ENCODE measurements at places on chromosomes 5 and 9.
A peak's percentile ranks its signal among the peaks of the same experiment; 100 is the strongest.

GRCh38 chr9:83247732-83248131 is 184.8 kb upstream of the RASEF start:
- H3K4me1 ChIP-seq: no peaks in the 10 kb centered on the region
- no peaks in the 10 kb centered on the region for H3K27me3 ChIP-seq
- H3K36me3 ChIP-seq: no peaks in the 10 kb centered on the region
- no peak for DNase-seq
- no peak overlapping the region for H3K4me3 ChIP-seq

GRCh38 chr5:14853685-14854084 is 17.9 kb downstream of the ANKH start:
- DNase-seq: no peak
- no peak overlapping the region for H3K27ac ChIP-seq
- peaks cover 6% of the 10 kb centered on the region for H3K4me1 ChIP-seq
- no peak overlapping the region for H3K4me3 ChIP-seq
- H3K27me3 ChIP-seq: no peaks in the 10 kb centered on the region
- H3K36me3 ChIP-seq: peaks cover 2% of the 10 kb centered on the region

GRCh38 chr9:92440751-92441046 is 16.4 kb upstream of the OMD start:
- no peak overlapping the region for H3K4me3 ChIP-seq
- DNase-seq: no peak
- H3K27ac ChIP-seq: no peak overlapping the region
- peaks cover 2% of the 10 kb centered on the region for H3K36me3 ChIP-seq

GRCh38 chr5:170746075-170746960 is 37.2 kb upstream of the GABRP start:
- no peaks in the 10 kb centered on the region for H3K4me1 ChIP-seq
- no peak overlapping the region for H3K4me3 ChIP-seq
- peaks cover 8% of the 10 kb centered on the region for H3K27me3 ChIP-seq
- H3K36me3 ChIP-seq: no peaks in the 10 kb centered on the region
- no peak for DNase-seq

GRCh38 chr5:84292788-84293653 is 91.7 kb downstream of the EDIL3 start:
- H3K4me1 ChIP-seq: peaks cover 1% of the 10 kb centered on the region
- H3K36me3 ChIP-seq: no peaks in the 10 kb centered on the region
- no peaks in the 10 kb centered on the region for H3K27me3 ChIP-seq
- H3K27ac ChIP-seq: no peak overlapping the region
- no peak overlapping the region for H3K4me3 ChIP-seq

GRCh38 chr5:581941-582340 is 30.2 kb upstream of the CEP72 start:
- H3K36me3 ChIP-seq: no peaks in the 10 kb centered on the region
- H3K27me3 ChIP-seq: peaks cover 6% of the 10 kb centered on the region
- H3K27ac ChIP-seq: no peak overlapping the region

DNA sequence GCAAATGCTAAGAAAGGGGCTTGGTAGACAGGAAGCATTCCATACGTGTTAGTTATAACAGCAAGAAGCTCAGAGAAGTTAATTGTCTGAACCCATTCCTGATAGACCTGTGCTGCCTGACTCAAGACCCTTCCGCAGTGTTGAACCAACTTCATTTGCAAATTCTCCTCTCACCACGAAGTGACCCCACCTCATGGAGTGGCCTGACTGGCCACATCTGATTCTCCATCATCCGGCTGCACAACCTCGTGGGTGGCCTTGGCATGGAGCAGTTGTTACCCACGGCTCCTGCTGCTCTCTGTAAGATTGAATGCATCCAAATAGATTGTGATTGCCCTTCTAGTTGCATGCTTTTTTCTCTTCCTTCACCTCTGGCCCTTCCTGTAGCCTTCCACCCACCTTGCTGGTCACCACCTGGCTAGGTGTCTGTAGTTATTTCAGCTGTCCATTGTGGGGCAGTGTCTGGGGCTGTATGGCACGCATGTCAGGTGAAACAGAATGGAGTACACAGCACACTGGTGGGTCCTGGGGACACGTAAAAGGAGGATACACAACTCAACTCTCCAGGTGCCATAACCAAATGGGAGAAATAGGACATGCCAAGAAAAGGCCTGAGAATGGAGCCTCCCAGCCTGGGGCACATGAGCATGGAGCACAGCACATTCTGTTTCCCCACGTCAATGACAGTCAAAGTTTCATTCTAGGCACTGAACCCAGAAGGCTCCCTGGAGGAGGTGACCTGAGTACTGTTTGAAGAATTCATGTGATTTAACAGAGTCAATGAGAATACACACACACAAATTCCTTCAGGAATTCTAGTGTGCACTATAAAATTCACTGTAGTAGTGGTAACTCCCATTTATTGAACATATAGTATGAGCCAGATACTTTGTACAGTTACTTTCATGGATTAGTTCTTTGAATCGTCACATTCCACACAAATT is 70.5 kb upstream of the PTCH1 start:
- H3K27me3 ChIP-seq: peaks cover 6% of the 10 kb centered on the region
- no peak overlapping the region for H3K4me3 ChIP-seq
- no peak for DNase-seq

- H3K36me3 ChIP-seq: peaks cover 22% of the 10 kb centered on the region
- DNase-seq: no peak
- peaks cover 5% of the 10 kb centered on the region for H3K27me3 ChIP-seq
- no peak overlapping the region for H3K27ac ChIP-seq
Observed at GRCh38 chr5:53055365-53055764, 54.2 kb downstream of the MOCS2 start.

GRCh38 chr5:94751460-94751859 is 133.0 kb downstream of the SLF1 start:
- no peak for DNase-seq
- peaks cover under 1% of the 10 kb centered on the region for H3K4me1 ChIP-seq
- H3K4me3 ChIP-seq: no peak overlapping the region
- no peak overlapping the region for H3K27ac ChIP-seq
- no peaks in the 10 kb centered on the region for H3K36me3 ChIP-seq

DNA sequence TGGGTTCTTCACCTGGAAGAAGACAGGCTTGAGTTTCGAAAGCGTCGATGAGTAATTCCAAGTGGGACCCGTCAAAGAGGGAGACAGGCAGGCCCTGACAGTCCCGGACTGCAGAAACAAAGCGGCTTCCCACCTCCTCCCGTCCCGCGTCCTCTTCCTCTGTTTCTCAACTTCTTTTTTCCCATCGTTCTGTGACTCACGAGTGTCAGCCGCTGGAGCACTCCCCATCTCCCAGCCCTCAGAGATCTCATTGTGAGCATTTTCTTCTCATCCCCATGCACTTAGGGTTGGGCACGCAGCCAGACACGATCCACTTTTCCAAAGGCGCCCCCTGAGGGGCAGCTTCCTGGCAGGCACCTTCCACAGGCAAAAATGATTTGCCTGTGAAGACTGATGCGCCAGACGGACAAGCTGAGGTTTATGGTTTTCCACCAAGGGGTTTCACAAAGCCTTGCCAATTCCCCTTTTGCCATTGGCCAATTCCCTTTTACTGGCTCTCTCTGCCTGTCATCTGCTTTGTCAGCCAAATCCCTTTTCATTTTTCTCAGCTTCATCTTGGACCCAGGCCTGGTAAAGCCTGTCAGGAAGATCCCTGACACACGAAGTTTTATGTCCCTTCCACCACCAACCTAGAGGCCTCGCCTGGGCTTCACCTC is 86.5 kb upstream of the ANKRD55 start:
- no peak overlapping the region for H3K27ac ChIP-seq
- no peaks in the 10 kb centered on the region for H3K27me3 ChIP-seq
- DNase-seq: no peak
- no peak overlapping the region for H3K4me3 ChIP-seq
- H3K36me3 ChIP-seq: no peaks in the 10 kb centered on the region
- peaks cover 33% of the 10 kb centered on the region for H3K4me1 ChIP-seq

- H3K4me1 ChIP-seq: no peaks in the 10 kb centered on the region
- H3K27ac ChIP-seq: no peak overlapping the region
- no peak overlapping the region for H3K4me3 ChIP-seq
- no peaks in the 10 kb centered on the region for H3K36me3 ChIP-seq
Observed at GRCh38 chr5:136070486-136071285, 41.9 kb downstream of the TGFBI start.

- H3K36me3 ChIP-seq: no peaks in the 10 kb centered on the region
- no peak overlapping the region for H3K27ac ChIP-seq
- H3K4me1 ChIP-seq: peaks cover 12% of the 10 kb centered on the region
- DNase-seq: peak; percentile 62
Observed at GRCh38 chr9:131762356-131762932, 22.6 kb upstream of the RAPGEF1 start.

- H3K4me3 ChIP-seq: no peak overlapping the region
- peaks cover 5% of the 10 kb centered on the region for H3K27me3 ChIP-seq
- H3K27ac ChIP-seq: no peak overlapping the region
Observed at GRCh38 chr5:75260708-75261107, 24.0 kb upstream of the ANKRD31 start.

DNA sequence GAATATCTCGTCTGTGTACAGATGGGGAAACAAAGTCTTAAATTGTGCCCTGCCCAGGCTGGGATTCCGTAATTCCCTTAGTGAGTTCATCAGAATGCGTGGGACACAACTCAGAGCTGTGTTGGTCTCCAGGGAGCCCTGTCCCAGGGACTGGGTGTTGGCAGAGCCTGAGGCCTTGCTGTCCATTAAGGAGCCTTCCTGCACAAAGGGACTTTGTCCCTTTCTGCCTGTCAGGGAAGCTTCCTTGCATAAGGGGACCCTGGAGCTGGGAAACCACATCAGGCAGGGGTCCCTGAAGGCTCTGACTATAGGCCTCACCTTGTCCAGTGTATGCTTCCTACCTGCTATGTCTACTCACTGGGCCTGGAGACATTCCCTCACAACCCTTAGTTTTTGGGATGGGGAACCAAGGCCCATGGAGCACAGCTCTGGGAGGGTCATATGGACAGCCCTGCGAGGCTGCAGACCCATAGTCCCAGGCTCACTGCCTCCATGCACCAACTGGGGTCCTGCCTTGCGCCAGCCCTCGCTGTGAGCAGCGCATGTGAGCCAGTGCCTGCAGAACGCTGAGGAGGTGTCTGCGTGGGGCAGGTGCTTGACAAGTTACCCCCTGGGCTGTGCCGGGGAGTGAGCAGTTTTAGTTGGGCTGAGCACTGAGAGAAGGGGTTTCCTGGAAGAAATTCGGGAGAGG is 1.6 kb downstream of the CARD19 start:
- peaks cover 62% of the 10 kb centered on the region for H3K4me1 ChIP-seq
- peaks cover 10% of the 10 kb centered on the region for H3K36me3 ChIP-seq
- H3K27ac ChIP-seq: peak overlapping the region; percentile 87
- peak overlapping the region; percentile 91 for H3K4me3 ChIP-seq
- DNase-seq: no peak

GRCh38 chr9:110591526-110591925 is 12.0 kb upstream of the SVEP1 start:
- no peak overlapping the region for H3K27ac ChIP-seq
- no peaks in the 10 kb centered on the region for H3K36me3 ChIP-seq
- no peak overlapping the region for H3K4me3 ChIP-seq
- H3K4me1 ChIP-seq: no peaks in the 10 kb centered on the region

DNA sequence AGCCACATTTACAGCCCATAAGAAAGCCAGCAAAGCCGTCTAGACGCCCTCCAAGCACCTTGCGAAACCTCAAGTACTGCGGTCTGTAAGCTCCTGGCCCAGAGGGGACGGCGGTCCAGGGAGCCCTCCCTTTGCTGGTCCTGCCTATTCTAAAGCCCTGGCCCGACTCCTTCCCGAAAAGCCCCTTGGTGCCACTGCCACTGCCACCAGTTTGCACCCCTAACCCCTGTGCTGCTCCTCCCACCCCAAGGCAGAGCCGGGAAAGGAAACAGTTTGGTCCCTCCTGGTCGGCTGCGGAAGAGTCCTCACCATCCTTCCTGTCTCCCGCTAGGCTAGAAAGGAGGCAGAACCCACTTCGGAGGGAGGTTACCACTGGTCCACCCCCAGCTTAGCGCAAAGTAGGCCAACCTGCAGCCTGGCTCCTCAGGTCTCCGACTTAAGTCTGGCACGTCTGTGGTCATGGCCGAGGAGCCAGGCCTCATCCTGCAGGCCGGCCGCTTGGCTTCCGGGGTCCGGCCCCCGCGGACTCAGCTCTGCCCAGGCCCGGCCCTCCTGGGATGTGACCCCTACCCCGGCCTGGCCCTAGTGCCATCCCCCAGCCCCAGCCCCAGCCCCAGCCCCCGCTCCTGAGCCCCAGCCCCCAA is 916 bp downstream of the TOR1A start:
- peak overlapping the region; percentile 68 for H3K27ac ChIP-seq
- peaks cover 27% of the 10 kb centered on the region for H3K36me3 ChIP-seq
- peaks cover 18% of the 10 kb centered on the region for H3K4me1 ChIP-seq
- DNase-seq: peak; percentile 11

- no peaks in the 10 kb centered on the region for H3K4me1 ChIP-seq
- peaks cover 2% of the 10 kb centered on the region for H3K27me3 ChIP-seq
- H3K4me3 ChIP-seq: no peak overlapping the region
- no peaks in the 10 kb centered on the region for H3K36me3 ChIP-seq
Observed at GRCh38 chr9:70085241-70085640, 41.6 kb downstream of the MAMDC2 start.

GRCh38 chr5:139692148-139692547 is 44.0 kb downstream of the CXXC5 start:
- peaks cover 12% of the 10 kb centered on the region for H3K27me3 ChIP-seq
- no peak overlapping the region for H3K27ac ChIP-seq
- no peak for DNase-seq
- H3K4me3 ChIP-seq: no peak overlapping the region

- no peaks in the 10 kb centered on the region for H3K27me3 ChIP-seq
- no peak overlapping the region for H3K4me3 ChIP-seq
- H3K27ac ChIP-seq: no peak overlapping the region
Observed at GRCh38 chr5:126872561-126873354, 95.8 kb downstream of the LMNB1 start.

- no peak overlapping the region for H3K4me3 ChIP-seq
- no peaks in the 10 kb centered on the region for H3K27me3 ChIP-seq
- DNase-seq: no peak
Observed at GRCh38 chr9:98767196-98767595, 29.2 kb downstream of the ANKS6 start.

GRCh38 chr5:15601274-15601673 is 101.3 kb downstream of the FBXL7 start:
- H3K27me3 ChIP-seq: no peaks in the 10 kb centered on the region
- H3K4me1 ChIP-seq: no peaks in the 10 kb centered on the region
- H3K4me3 ChIP-seq: no peak overlapping the region
- DNase-seq: no peak
- H3K36me3 ChIP-seq: no peaks in the 10 kb centered on the region

- H3K36me3 ChIP-seq: no peaks in the 10 kb centered on the region
- H3K27ac ChIP-seq: no peak overlapping the region
- no peaks in the 10 kb centered on the region for H3K4me1 ChIP-seq
Observed at GRCh38 chr5:169471021-169471420, 112.6 kb upstream of the SPDL1 start.

Measured in activated T-helper 1 cell treated with anti-CD3 and anti-CD28 coated beads, Interleukin-12 subunit alpha, Interleukin-12 subunit beta, Interleukin-2, Interleukin-4 antibody, amounts not matched to agents 30 ng/mL and 10 ng/mL and 1 ng/mL, durations not matched to agents 14 hours and 24 hours and 36 hours (primary cell).